ENCODE measurements at places on chromosomes 1 and 21. TPM values are rescaled to one million over a fixed set of nuclear protein-coding genes. Genes with fewer than 3 reads are reported as not detected.

DNA sequence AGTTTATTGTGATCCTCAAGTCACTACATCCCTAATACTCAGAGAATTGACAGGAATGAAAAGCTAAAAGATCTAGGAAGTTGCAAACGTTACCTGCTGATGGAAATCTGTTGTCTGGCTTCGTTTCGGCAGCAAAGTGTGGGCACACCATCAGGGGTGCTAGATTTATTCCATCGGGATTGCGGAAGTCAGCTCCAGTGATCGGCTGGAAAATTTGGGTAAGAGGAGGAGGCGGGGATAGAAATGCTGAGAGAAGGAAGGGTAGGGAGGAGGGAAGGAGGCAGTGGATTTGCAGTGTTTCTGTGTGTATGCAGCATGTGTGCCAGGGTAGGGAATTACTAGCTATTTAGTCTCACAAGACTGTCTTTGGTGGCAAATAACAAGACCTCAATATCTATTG lies at the start of gene CTSK:
TSS of gene CTSK (minus strand) at position 140 of the 400 bp plus-strand sequence. CDS start 1,455 bp downstream, outside the sequence.
- no peak for DNase-seq

GRCh38 chr1:205917466-205918238 lies 25.6 kb downstream of the SLC26A9 start:
- no peak for DNase-seq

GRCh38 chr1:53327182-53327913 lies 522 bp downstream of the LRP8 start:
- DNase-seq: peak; percentile 79

DNA sequence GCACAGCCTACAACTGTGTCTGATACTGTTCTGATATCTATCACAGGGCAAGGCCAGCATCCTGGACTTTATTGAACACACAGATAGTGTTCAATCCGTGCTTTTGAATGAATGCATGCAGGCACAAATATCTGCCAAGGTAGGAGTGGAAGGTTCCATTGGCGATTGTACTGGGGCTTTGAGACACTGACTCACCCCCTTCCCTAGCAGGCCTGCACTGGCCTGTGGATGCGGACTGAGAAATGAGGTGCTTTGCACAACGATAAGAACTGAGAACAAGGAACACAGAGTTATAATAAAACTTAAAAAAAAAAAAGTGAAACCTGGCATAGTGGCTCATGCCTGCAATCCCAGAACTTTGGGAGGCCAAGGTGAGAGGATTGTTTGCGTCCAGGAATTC lies 62.4 kb upstream of the NGF start:
- DNase-seq: no peak

DNA sequence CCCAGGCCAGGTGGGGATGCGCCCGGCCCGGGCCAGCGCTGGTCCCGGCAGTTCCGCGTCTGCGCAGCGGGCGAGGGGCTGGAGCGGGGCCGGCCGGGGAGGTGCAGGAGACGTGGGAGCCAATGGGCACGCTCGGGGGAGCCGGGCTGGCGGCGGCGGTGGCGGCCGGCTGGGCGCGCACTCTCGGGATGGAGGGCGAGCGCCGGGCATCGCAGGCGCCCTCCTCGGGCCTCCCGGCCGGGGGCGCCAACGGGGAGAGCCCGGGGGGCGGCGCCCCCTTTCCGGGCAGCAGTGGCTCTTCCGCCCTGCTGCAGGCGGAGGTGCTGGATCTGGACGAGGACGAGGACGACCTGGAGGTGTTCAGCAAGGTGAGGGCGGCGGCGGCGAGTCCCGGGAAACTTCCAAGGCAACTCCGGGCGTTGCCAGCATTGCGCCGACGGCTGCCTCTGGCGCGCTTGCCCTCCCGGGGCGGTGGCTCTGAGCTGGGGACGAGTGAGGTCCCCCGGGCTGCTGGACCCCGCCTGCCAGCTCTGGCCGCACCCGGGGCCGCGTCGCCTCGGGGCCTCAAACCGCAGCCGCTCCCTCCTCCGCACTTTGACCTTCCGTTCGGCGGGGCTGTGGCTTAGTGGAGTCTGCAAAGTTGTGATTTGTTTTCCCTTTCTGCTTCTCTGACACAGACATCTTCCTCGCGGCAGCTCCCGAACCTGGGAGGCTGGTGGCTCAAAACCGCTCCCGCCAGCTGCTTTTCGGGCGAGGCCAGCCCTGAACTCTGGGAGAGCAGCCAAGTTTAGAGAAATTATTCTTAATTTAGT lies at the start of gene SNX7:
TSS of gene SNX7 (plus strand) at position 178 of the 812 bp plus-strand sequence. CDS start at position 189, 11 bp downstream.
- DNase-seq: peak; percentile 90

DNA sequence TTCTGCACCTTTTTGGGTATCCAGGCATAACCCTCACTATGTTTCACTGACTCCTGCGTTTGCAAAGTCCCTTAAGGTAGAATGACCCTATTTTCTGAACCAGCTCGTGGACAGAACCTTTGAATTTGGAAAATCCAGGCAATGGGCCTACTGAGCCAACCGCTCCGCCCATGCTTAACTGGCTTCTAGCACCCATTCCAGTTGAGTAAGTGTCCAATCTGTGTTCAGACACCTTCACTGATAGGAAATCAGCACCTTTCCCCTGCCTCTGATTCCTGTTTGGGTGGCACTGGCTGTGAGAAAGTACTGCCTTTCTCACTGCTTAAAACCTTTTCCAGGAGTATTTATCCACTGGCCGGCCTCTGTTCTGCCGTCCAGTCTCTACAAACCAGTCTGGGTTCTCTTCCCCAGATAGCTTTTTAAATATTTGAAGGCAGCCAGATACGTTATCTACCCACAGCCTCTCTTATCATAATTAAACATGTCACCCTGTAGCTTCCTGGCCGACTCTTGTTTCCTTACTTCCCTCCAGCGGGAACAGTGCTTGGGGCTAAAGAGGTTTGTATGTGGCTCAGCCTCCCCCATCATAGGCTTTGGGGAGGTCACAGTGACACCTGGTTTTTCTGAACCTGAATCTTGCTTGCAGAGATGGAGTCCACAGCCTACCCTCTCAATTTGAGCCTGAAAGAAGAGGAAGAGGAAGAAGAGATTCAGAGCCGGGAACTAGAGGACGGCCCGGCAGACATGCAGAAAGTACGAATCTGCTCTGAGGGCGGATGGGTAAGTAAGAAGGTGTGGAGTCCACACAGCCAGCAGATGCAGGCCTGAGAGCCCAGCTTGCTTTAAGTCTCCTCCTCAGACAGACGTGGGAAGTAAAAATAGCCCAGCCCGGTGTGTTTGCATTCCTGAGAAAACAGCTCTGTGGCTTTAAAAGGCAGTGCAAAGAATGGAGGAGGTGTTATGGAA lies 1.3 kb downstream of the POGK start:
- no peak for DNase-seq

DNA sequence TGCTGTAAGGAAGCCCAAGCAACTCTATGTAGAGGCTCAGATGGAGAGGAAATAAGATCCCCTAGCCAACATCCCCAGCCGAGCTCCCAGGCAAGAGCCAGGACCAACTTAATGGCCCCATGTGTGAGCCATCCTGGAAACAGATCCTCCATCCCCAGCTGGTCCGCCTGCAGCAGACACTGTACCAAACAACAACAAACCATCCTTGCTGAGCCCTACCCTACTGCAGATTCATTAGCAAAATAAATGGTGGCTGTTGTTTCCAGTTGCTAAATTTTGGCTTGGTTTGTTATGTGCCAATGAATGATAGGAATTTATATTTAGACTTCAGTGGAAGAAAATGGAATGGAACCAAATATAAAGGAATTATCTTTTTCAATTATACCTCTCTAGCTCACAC lies 43.9 kb downstream of the LMX1A start:
- no peak for DNase-seq

DNA sequence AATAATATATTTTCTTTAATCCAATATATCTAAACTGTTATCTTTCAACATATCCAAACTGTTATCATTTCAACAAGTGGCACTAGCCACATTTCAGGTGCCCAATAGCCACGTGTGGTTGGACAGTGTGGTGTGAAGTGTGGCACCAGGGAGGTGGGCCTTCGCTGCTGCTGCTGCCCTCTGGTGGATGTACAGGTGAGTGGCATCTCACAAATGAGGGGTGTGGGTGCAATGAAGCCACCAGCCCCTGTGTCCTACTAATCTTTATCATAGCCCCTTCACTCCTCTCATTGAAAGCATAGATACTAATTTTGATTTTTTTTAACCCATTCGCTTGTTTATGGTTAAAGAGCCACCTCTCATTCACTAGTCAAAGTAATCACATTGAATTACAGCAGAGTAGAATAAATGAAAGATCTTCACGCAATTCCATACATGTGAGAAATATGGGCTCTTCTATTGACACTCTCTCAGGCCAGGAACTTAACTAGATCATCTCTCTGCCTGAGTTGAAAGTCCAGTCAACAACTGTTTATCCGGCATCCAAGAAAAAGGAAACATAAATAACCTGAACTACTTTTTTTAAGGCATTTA lies 499.2 kb downstream of the OMA1 start:
- peak; percentile 47 for DNase-seq

GRCh38 chr21:35338281-35338680 lies 289.2 kb upstream of the RUNX1 start:
- no peak for DNase-seq

- DNase-seq: no peak
These were observed 9.5 kb downstream of the ITLN2 start for GRCh38 chr1:160945079-160945478.

DNA sequence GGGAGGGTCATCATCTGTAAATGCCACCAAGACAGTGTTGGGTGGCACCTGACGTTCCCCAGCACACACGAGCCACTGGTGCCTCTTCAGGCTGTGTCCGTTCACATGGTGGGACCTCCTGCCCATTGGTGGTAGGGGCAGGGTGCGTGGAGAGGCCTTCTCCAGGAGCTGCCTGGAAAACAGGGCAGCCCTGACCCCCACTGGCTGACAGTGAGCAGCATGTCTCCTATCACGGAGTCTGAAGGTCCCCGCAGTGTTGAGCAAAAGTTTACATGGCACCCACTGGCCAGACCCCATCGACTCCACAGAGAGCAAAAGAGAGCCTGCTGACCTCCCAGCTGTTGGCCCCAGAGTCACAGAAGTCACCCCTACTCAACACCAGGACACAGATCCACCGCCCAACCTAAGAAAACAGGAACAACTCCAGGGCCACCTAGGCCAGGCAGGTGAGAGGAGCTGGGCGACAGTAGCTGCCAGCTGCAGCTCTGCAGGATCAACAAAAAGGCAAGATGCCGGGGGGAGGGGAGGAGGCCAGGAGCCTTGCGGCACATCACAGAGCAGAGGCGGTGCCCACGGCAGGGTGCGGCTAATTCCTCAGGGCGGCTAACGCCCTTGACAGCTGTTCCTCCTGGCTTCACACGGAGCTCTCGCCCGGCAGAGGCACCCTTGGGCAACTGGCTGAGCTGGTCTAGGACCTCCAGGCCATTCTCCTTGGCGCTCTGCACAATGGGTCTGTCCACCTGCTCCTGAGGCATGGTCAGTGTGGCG lies 14.4 kb upstream of the IFI6 start:
- DNase-seq: peak; percentile 38

DNA sequence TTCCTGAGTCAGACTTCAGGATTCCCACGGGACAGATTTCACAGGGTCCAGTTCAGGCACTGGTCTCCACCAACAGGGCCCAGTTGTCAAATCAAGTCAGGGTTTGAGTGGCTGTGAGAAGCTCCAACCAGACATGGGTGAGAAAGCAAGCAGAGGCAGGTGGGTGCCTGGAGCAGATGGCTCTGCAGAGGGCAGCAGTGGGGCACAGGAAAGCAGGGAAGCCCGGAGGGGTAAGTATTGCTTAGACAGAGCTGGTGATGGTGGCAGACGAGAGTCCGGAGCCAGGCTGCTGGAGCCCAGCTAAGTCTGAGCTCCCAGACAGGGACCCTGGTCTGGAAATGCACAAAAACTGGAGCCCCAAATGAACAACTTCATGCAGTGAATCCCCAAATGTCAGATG lies 40.4 kb downstream of the RIMS3 start:
- DNase-seq: peak; percentile 38

GRCh38 chr1:50279622-50280330 lies 143.5 kb downstream of the DMRTA2 start:
- peak; percentile 31 for DNase-seq

DNA sequence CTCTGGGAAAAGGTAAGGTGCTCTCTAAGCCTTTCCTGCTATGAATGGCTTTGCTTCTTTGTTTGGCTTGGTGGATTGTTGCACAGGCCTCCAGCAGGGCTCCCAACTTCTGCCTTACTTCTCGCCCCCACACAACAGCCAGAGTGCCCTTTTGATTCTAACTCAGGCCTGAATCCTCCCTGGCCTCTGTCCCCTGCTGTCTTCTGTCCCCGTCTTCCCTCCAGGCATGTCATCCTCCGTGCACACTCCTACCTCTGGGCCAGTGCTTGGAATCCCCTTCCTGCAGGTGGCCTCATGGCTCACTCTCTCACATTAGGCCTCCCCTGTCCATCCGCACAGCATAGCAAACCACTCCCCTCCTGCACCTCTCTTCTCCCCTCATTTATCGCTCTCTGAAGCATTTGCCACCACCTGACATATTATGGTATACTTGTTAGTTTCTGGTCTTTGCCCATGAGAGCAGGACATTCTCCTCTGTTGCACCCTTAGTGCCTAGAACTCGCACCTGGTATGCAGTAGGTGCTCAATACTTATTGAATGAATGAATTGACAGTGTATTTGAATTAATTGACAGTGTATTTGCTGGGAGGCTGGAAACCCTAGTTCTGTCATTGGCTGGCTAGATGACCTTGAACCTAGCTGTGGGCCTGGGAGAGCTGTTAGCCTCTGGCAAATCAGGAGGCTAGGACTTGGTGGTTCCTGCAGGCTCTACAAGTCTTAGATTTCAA lies 2.9 kb downstream of the ZDHHC18 start:
- DNase-seq: peak; percentile 33

DNA sequence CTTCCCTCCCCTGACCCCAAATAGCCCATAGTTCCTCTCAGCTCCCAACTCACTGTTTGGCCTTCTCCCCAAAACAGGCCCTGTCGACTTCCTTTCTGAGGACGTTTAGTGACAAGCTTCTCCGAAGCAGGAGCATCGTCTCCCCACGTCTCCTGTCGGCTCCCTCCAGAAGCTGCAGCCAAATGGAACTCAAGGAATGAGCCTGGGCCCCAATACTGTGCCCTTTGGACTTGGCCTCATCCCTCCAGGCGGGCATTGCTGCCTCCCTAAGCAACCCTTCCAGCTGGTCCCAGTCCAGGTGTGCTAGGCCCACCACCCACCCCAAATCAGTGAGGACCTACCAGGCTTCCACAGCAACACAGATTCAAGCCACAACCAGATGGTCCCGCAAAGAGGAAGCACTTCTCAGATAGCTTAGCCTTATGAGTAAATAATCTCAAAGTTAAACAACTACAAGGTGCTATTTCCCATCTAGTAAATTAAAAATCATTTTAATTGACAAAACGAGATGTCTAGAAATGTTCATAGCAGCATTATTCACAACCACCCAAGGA lies 33.0 kb downstream of the ACOT7 start:
- no peak for DNase-seq

GRCh38 chr1:149881876-149882275 lies 17.5 kb upstream of the BOLA1 start:
- DNase-seq: no peak

DNA sequence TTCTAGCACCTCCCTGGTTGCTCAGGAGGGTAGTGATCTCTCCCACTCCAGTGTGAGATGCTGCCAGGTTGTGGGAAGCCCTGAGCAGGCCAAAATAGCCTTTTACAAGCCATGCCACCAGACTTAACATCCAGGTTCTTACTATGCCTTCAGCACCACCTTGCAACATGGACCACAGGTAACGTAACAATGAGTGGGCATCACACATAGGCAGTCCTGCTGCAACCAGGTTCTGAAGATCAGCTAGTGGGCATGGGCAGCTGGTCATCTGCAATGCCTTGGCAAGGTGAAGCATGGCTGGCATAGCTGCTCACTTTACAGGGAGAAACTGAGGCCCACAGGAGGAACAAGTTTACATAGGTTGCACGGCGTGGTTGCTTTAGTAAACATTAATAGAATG lies 40.7 kb downstream of the DHCR24 start:
- DNase-seq: no peak

Gene COL11A1
- 56.6 TPM for total RNA-seq

Gene KRTAP10-9
- total RNA-seq: not detected

Gene RNF186
- not detected for total RNA-seq

Gene TMEM54
- 14.5 TPM for total RNA-seq

Gene NBPF6
- not detected for total RNA-seq

Data from neural progenitor cell (in vitro differentiated cells).